ENCODE measurements at places on chromosomes 3 and 15.

- DNase-seq = no peak
Observed at GRCh38 chr3:149701977-149702350, 44.1 kb upstream of the WWTR1 start.

DNA sequence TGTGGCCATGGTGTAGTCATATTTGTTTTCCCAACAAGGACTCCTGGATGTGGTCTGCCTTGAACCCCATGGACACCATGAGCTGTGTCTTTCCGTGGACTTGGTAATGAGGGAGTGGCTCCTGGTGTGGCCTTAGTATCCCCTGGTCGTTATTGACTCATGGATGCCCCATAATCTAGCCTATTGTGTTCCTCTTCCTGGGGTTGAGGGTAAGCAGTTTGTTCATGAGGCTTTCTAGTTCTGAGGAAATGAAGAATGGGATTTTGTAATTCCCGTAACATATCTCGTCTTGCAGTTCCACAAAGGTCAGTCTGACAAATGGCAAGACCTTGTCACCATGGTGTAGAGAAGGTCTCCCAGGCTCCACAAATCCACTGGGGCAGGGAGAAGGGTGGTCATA, 22.6 kb downstream of the RAB7A start:
- DNase-seq = no peak

DNA sequence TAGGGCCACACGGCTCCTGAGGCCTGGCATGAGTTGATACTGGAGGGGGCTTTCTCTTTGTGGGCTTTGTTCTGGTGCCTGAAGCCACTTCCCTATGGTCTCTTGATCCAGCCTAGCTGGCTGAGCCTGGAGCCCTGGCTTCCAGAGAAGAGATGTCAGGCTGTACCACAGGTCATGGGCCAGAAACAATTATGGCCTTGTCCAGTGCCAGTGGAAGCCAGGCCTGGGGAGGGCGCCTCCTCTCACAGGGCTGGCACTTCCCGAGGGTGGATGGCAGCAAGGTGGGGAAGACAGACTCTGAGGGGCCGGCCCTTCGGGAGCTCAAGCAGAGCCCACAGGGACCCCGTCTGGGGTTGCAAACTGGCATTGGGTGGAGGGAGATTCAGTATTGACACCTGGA, 34.9 kb upstream of the ACAD9 start:
- DNase-seq = no peak

DNA sequence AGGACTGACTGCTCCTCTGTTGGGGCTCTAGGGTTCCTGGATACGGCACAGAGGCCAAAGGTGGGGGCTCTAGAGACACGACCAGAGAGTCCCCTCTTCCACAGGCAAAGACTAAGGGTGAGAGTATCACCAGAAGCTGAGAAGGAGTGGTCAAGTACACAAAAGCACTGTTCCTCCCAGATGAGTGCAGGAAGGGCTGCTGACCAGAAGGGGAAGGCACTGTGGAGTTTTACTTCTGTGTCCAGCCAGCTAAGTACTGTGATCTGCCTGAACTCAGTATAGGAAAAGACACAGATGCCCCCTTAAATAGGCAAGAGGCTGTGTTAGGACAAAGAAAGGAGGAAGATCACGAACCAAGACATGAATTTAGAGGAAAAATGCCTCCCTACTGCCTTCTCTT, 11.7 kb downstream of the MRPS11 start:
- no peak for DNase-seq

DNA sequence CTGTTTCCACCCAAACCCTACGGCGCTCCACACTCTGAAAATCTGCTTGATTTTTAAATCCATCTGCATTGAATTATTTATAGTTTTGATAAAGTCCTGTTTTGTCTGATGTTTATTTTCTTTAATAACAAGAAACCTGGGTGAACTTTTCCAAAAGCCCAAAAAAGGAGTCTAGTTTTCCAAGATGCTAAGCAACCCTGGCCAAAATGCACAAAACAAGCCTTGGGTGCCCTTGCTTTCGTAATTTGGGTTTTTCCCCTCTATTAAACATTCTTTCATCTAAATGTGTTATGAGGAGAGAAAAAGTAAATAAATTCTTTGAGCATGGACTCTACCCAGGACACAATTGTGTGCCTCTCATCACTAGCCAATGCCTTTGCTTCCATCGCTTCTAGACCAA, 468.9 kb downstream of the MCTP2 start:
- DNase-seq = no peak

DNA sequence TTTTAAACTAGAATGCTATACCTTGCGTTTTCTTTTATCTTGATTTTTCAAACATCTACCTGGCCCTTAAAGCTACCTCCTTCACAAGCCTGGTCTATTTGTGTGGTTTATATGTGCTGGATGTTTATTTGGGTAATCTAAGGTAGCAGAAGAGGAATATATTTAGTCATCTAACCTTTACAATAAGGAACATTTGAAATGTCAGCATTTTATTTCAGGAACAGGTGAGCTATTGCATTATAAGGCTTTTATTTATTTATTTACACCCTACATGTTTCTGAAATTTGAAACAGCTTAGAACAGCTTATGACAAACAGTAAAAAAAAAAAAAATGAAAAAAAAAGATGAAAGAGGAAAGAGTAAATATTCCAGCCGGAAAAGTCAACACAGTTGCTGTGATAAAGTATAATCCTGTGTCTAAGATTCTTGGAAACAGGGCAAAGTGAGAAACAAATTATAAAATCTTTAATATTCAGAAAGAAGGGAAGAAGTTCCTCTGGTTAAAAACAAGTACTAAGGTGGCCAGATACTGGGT, 19.5 kb downstream of the HHLA2 start:
- DNase-seq = no peak

DNA sequence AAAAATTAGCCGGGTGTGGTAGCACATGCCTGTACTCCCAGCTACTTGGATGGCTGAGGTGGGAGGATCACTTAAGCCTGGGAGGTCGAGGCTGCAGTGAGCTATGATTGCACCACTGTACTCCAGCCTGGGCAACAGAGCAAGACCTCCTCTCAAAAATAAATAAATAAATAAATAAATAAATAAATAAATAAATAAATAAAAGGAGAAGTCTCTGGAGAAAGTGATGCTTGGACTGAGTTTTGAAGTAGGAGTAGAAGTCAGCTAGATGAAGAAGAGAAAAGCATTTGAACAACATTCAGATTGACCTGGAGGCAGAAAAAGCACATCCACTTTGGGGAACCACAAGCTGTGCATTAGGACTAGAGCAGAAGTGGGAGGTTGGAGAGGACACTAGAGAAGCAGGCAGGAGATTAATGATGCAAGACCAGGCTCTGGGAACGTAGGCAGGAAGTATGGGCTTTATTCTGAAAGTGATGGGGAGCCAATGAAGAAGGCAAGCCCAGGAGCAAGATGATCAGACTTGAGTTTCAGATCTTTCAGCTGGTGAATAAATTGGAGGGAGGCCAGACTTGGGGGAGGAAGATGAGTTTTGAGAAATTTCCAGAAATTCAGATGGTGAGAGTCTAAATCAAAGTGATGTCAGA, 48.7 kb downstream of the KLHL6 start:
- DNase-seq = no peak

GRCh38 chr15:64030123-64030522, 16.2 kb downstream of the DAPK2 start:
- no peak for DNase-seq

DNA sequence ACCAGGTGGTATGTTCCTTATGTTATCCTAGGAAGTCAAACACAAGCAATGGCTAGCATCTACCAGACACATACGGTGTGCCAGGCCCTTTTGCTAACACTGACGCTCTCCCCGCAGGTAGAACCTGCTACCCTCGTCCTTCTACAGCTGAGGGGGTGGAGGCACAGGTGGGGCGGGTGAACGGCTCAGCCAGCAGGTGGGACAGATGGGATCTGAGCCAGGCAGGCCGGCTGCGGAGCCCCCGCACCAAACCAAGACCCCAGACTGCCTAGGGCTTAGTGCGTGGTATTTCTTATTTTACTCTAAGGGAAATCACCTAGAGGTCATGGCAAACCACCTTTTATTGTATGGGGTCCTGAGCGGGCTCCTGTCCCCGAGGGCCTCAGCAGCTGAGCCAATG, 53.9 kb upstream of the PCSK6 start:
- DNase-seq = no peak

GRCh38 chr3:170162630-170163029, 18.9 kb downstream of the PHC3 start:
- DNase-seq = no peak

- DNase-seq = no peak
Observed at GRCh38 chr3:45631486-45631885, 36.9 kb downstream of the LIMD1 start.

DNA sequence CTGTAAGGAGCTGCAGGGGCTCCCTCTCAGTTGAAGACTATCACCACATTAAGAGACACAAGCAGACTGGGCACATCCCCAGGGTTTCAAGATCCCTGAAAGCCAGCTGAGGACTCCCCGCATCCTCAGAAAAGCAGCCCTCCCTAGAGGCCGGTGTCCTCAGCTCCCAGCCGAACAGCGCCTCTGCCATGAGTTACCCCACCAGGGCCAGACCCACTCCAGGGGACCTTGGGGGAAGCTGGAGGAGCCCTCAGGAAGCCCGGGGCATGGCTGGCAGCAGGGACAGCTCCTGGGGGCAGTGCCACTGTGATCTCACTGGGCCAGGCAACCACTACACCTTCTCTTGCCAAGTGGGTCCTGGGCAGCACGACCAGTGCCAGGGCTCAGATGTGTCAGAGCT, 8.1 kb downstream of the KLF15 start:
- DNase-seq = no peak

GRCh38 chr3:31919528-31919927, 61.5 kb downstream of the OSBPL10 start:
- no peak for DNase-seq

- no peak for DNase-seq
Observed at GRCh38 chr3:180466401-180467011, 135.5 kb upstream of the TTC14 start.

GRCh38 chr15:26355472-26356074, 417.3 kb downstream of the GABRB3 start:
- peak; percentile 59 for DNase-seq

DNA sequence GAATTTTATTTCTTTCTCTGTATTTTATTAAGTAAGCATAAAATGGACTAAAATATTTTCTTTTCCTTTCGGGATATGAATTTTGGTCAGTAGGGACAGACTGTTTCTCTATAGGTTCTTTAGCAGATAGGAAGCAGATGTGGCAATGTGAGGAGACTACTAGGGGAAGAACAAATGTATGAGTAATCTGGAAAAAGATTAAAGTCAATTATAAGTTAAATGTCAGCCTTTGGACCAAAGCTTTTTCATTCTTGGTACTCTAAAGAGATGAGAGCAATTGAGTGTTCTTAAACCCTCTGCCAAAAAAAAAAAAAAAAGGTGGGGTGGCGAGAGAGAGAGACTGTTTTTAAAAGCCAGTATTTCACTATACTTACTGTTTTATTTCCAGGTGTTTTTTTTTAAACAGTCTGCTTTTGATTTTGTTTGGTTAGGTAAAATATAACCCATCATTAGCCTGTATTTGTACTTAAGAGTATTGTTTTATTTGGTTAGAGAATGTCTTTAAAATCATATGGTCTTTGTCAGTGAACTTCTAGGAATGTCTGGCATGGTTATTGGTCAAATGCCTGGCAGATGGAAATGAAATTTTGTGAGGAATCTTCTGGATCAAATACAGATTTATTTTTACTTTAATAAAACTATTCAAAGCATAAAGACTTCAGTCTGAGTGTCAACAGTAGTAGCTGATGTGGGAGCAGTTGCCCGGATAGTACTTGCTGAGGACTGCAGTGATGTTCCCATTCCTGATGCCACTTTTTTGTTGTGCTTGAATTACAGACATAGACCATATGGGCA, 63.8 kb downstream of the LRRC49 start:
- no peak for DNase-seq

DNA sequence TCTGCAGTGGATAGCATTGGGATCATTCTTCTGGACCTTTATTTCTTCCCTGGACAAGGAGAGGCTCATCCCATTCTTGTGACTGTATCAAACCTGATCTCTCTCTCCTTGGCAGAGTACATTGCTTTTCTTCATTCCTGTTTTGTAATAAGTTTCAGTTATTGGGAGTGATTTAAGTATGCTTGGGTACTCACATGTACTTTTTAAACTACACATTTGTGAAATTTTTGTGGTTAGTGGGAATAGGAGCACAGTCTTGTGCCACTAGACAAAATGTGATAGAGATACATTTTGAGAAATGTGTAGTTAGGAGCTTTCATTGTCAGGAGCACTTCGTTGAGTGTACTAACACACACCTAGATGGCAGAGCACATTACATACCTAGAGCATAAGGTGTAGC, 262.6 kb downstream of the C3orf38 start:
- DNase-seq = no peak

DNA sequence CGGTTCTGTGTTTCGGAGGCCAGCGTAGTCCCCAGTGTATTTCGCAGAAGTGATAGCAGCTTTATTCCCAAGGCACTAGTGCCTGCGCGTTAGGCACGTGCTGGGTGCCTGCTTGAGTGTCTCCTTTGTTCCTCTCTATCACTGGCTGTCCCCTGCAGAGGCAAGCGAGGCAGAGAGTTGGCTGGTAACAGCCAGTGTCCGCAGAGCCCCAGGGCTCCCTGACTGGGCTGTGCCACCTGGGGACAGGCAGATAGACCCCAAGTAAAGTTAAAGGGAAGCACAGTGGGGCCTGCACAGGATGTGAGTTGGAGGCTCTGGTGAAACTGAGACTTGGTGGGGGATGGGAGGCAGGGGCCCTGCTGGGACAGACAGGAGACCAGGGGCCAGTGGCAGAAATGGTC, 50.7 kb downstream of the APBA2 start:
- DNase-seq = no peak

Measured in NCI-H1105 (cell line).